ENCODE measurements at places on chromosomes 13 and 19. TPM values are rescaled to one million over a fixed set of nuclear protein-coding genes. Genes with fewer than 3 reads are reported as not detected.

The IL4I1 gene
- 1.7 TPM for total RNA-seq

The UNC13A gene
- total RNA-seq = under 0.01 TPM

The SYDE1 gene
- 14.3 TPM for total RNA-seq

The SYMPK gene
- total RNA-seq = 18.1 TPM

The ZNF225 gene
- 7.3 TPM for total RNA-seq

The C19orf18 gene
- not detected for total RNA-seq

The MBD3L2 gene
- total RNA-seq = not detected

The KLK5 gene
- total RNA-seq = not detected

The IGFL3 gene
- total RNA-seq = not detected

The FPR1 gene
- not detected for total RNA-seq

The CBLC gene
- not detected for total RNA-seq

The SUCLA2 gene
- 29.2 TPM for total RNA-seq

The ATP1A3 gene
- total RNA-seq = under 0.01 TPM

The PRR12 gene
- 1.1 TPM for total RNA-seq

The ZNF226 gene
- total RNA-seq = 13.1 TPM

The PSG3 gene
- total RNA-seq = not detected

The TMEM145 gene
- not detected for total RNA-seq

The CD79A gene
- not detected for total RNA-seq

The FFAR1 gene
- total RNA-seq = not detected

The NRTN gene
- total RNA-seq = 0.99 TPM

The CLIP3 gene
- 2.8 TPM for total RNA-seq

The ZNF729 gene
- not detected for total RNA-seq

The PRTN3 gene
- total RNA-seq = not detected

The IGSF23 gene
- not detected for total RNA-seq

The GFY gene
- not detected for total RNA-seq

The IPO5 gene
- 128 TPM for total RNA-seq

The EBI3 gene
- 0.60 TPM for total RNA-seq

The ASPDH gene
- total RNA-seq = not detected

The ZNF600 gene
- total RNA-seq = 2.2 TPM

The CEACAM19 gene
- 0.44 TPM for total RNA-seq

The EDNRB gene
- 211 TPM for total RNA-seq

The TTC9B gene
- not detected for total RNA-seq

The COMP gene
- total RNA-seq = not detected

The SIGLEC7 gene
- total RNA-seq = not detected

The ZNF490 gene
- 6.9 TPM for total RNA-seq

The FSD1 gene
- 2.2 TPM for total RNA-seq

The PBX4 gene
- total RNA-seq = not detected

The PABPC3 gene
- under 0.01 TPM for total RNA-seq

The TNFSF9 gene
- 0.40 TPM for total RNA-seq

The COX6B2 gene
- not detected for total RNA-seq

The ADGRE3 gene
- total RNA-seq = not detected

The CD70 gene
- total RNA-seq = not detected

The ZNF177 gene
- 0.60 TPM for total RNA-seq

The HSPB6 gene
- total RNA-seq = 0.22 TPM

The ZNF534 gene
- not detected for total RNA-seq

The ATXN8OS gene
- total RNA-seq = not detected
